CD8-positive, alpha-beta T cell (primary cell): ENCODE measurements at places on chromosomes 3 and 15.

- no peak for DNase-seq
Measured at GRCh38 chr3:180430896-180431295, 171.1 kb upstream of the TTC14 start.

DNA sequence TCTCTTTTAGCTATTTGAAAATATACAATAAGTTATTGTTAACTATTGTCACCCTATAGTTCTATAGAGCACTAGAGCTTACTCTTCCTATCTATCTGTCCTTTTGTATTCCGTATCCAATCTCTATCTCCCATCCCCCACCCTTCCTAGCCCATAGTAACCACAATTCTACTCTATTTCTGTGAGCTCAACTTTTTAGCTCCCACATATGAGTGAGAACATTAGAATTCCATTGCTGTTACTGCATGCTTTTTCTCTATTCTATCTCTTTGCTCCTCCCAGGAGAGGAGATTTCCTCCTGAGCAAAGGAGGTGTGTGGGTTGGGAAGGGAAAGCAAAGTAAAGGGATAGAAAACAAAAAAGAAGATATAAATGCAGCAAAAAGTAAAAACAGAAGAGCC is 105.6 kb upstream of the SLC4A7 start:
- DNase-seq: no peak

GRCh38 chr3:152087153-152087552 is 181.6 kb upstream of the MBNL1 start:
- no peak for DNase-seq

- no peak for DNase-seq
Measured at GRCh38 chr3:167918008-167918596, 177.6 kb downstream of the GOLIM4 start.

DNA sequence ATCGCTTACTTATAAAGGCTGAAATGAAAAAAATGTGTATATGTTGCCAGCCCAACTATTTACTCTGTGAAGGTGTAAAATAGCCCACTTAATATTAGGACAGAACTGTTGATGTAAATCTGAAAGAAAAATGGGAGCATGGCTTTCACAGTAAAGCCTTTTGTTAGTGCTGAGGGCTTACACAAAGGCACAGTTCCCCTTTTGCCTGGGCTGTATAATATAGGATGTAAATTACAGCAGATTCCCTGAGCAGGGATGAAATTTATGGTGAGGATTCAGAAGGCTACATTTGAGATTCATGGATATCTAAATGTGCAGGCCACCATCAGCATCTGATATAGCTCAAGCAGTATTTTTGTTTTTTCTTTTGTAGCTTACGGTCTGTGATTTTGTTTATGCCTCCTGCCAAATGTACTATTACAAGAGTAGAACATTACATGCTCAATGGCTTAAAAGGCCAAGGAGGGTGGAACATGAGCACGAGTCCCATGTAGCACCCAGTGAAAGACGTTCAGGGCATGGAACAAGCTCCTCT is 109.1 kb upstream of the ATP10A start:
- no peak for DNase-seq

DNA sequence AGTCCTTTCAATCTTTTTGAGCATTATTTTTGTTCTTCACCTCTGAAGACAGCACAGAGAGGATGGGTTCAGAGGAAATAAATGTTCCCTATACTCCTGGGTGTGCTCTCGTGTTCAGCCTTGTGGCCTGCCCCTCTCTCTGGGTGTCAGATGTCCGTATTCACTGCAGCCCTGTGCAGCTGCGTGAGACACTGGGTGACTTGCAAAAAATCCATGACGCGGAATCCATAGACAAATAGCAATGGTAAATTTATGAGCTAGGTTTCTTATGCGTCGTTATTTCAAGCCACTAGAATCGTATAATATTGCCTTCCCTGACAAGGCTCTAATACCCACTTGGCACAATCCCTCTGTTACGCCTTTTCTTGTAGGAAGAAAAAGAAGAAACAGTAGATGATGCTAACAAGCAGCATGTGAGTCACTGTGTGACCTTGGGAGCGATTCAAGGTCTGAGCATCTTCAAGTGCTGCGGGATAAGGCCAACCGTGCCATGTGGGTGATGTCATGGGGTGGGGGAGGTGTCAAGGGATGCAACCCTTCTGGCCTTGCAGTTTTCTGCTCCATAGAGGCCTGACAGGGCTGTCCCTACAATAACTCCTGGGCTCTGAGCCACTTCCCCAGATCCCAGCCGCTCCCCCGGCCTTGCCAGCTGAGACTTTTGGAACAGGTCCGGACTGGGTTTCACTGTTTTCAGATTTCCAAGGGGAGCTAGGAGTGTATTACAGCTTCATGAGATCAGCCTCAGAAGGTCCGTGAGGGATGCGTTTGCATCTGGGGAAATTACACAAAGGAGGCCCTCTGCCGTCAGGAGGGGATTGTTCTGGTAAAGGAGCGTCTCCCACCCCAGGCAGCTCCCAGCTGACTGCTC is 47.6 kb upstream of the POMGNT2 start:
- no peak for DNase-seq

DNA sequence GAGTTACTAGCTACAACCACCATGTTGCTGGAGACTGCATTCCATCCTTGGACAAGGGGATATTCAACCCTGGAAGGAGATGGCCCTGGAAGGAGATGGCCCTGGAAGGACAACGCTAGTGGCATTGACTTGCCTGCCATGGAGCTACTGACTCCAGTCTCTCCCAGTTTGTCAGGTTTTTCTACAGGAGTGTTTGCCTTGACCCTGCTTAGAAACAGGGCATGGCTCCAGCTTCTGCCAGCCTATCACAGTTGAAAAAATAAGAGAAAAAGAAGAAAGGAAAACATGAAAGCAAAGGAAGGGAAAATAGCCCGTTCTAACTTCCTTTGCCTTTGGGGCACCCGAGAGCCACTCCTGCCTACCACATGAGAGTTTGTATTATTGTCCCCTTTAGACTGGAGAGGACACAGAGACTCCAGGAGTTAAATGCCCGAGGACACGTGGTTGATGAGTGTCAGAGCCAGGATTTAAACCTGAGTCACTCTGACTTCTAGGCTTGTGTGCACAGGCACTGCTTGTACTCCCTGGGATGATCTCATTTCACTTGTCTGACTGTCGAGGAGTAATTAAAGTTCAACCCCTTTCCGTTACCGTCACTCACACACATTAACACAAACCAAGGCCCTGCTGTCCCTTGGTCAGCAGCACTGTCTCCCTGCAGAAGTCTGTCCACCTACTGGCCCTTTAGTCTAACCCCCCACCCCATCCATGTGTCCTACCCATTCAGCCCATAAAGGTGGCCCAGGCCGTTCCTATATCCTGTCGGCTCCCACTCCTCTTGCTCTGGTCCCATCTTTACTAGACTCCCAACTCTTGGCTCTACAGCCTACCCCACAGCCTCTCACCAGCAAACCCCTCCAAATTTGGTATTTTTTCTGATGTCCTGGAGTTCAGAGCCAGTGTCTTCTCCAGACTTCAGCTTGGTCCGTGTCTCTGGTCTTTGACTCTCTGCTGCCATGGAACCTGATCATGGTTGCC is 46.1 kb downstream of the C2CD4A start:
- DNase-seq: no peak

- DNase-seq: no peak
Measured at GRCh38 chr15:62626903-62627302, 415.6 kb upstream of the TPM1 start.

GRCh38 chr3:124699686-124700396 is 30.4 kb upstream of the UMPS start:
- no peak for DNase-seq

GRCh38 chr3:69833591-69833990 is 94.3 kb downstream of the MITF start:
- no peak for DNase-seq

- DNase-seq: no peak
Measured at GRCh38 chr3:64552160-64552559, 135.6 kb downstream of the ADAMTS9 start.

- DNase-seq: no peak
Measured at GRCh38 chr3:155846119-155846518, 8.1 kb downstream of the SLC33A1 start.

DNA sequence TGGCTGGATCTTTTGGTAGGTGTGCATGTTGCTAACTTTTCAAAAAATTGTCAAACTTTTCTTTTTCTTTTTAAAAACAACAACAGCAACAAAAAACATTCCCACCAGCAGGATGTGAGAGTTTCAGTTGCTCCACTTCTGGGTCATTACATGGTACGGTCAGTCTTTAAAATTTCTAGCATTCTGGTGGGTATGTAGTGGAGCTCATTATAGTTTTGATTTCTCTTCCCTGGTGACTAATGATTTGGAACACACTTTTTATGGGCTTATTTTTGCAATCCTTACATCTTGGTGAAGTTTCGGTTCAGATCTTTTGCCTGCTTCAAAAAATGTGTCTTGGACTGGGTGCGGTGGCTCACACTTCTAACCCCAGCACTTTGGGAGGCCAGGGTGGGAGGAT is 19.3 kb downstream of the ATP1B3 start:
- no peak for DNase-seq

DNA sequence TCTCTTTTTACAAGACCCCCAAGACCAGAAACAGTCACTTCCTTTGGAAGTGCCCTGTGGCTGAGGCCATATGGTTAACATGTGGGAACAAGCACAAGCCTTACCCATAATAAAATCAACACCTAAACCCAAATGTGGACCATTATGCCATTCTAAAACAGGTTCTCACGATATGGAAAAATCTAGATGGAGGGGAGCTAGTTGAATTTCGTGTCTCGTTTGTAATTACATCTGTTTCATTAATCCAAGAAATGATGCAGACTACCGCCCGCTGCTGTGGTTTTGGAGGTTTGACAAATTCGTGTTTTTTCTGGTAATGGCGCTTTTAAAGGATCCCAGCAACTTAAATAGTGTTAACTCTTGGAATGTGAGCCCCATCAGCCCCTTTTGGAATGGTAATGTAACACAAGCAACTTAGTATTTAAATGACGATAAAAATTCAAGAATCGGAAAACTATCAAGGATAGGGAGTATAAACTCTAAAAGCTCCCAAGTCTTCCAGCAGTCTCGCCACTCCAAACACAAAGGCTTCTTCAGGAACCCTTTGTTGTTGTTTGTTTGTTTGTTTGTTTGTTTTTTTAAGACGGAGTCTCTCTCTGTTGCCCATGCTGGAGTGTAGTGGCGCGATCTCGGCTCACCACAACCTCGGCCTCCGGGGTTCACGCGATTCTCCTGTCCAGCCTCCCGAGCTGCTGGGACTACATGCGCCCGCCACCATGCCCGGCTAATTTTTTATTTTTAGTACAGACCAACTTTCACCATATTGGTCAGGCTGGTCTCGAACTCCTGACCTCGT is 1.1 kb downstream of the CNBP start:
- DNase-seq: no peak

DNA sequence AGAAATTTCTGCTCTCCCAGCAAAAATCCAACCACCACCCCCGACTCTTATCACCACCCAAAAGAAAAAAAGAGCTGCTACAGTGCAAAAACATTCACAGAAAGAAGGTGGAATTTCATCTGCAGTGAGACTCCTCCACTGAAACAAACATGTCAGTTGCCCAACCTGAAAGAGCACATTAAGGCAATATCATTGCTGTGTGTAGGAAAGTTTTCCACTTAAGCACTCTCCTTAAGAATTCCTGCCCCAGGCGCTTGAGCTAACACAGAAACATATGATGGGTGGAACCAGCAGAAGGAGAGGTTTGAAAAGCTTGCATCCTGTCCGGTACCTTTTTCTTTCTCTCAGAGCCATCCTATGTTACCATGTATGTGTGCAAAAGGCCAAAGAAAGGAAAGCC is 200.8 kb upstream of the GADL1 start:
- DNase-seq: no peak

DNA sequence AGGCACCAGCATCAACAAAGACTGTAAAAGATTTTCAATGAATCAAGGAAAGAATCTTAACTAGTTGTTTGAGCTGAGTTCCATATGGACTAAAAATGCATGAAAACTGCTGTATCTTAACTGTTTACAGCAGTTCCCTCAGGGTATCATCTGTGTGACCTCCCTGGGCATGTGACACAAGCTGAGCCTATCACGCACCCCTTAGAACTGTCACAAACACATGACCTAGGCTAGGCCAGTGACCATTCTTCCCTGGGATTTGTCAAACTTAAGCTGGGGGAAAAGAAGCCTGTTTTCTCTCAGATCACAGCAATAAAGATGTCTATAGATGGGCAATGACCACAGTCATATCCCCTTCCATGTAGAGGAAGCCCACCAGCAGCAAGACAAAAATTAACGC is 35.7 kb downstream of the IGF2BP2 start:
- DNase-seq: no peak

DNA sequence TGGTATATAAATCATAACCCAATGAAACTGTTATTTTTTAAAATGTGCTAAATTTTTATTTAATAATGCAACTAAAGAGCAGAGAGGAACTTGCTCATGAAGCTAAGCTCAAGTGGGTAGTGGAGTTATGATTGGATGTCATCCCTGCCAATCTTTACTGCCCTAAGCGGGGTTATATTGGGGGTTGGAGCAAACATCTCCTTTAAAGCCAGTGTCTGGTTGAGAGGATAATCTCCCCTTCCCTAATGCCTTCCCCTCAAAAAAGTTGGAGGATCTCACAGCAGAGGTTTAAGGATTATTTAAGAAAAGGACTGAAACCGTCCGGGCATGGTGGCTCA is 32.1 kb upstream of the CLASP2 start:
- no peak for DNase-seq

DNA sequence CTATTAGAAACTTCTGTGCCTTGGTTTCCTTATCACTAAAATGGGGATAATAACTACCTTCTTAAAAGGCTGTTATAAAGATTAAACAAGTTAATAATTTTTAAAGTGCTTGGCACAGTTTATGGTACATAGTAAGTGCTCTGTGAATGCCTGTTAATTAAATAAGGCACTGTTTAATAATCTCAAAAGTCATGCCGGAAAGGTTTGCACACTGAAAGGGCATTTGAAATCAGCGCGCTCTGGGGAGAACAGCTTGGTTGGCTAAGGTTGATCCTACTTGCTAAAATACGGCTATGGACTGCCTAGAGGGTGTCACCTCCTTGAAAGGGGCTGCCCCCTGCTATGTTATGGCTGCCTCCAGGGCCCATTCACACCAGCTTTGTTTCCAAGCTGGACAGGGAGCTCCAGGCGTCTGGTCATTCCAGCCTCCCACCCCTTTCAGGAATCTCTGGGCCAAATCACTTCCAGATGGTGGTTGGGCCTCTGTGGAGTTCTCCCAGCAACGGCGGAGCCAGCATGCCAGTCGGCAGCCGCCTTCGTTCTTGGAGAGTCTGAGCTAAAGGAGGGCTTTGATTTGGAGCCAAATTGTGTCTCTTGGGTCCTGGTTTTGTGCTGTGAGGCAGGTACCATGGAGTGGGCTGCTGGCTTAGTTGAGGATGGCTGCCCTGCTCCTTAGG is 5.9 kb downstream of the FLNB start:
- no peak for DNase-seq
